ENCODE measurements at places on chromosomes 3 and 15.

GRCh38 chr3:193377591-193377990 lies 962 bp downstream of the ATP13A5 start:
- DNase-seq: no peak

DNA sequence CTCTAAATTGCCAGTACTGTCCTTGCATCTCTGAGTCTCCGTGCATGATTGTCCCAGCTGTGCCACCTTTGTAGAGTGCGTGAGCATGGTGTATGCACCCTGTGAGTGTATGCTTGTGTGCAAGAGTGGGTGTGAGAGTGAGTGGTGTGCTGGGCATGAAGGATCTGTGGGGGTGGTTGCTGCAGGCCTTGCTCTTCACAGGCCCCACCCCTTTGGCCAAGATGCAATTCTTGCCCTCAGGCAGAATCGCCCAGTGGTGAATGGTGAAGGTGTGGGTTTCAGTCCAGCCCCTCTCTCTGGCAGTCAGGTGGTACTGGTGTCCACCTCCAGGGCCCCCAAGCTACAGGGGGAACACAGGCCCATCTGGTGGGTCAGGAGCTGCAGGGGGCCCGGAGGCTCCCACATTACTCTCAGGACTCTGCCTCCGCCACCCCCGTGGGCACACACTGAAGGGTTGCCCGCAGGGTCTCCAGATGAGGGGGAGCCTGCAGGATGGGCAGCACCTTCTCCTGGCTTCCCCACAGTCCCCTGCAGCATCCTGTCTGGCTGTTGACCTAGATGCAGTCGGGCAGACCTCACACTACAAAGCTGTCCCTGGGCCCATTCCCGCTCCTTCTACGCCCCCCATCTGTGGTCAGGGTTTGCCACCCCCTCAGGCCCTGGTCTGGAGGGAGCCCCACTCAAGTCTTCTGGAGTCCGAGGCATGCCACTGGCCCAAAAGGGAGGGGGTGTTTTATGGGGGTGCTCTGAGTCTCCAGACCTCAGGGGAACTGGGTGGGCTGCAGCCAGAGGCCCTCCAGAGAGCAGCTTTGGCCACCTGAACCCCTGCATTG lies 8.3 kb upstream of the ROPN1B start:
- DNase-seq: no peak

GRCh38 chr3:40299721-40300335 lies 9.7 kb upstream of the EIF1B start:
- DNase-seq: no peak

DNA sequence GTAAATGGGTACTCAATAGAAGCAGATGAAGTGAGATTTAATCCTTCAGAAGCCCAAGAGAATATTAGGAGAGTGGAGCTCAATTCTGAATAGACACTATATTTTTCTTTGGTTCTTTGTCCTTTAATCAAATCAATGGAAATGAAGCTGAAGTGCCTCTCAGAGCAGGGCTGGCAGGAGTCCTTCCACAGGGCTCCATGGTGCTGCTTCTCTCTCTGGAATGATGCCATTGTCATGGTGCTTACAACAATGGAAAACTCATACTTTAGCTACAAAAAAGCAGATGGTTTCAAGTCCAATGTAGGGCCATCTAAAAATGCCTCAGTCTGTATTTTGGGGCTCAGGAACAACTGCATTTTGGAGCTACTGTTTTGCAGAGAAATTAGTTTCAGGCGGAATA lies 125.1 kb downstream of the SNRK start:
- DNase-seq: no peak

GRCh38 chr3:38101811-38102443 lies 35.0 kb downstream of the ACAA1 start:
- DNase-seq: no peak

DNA sequence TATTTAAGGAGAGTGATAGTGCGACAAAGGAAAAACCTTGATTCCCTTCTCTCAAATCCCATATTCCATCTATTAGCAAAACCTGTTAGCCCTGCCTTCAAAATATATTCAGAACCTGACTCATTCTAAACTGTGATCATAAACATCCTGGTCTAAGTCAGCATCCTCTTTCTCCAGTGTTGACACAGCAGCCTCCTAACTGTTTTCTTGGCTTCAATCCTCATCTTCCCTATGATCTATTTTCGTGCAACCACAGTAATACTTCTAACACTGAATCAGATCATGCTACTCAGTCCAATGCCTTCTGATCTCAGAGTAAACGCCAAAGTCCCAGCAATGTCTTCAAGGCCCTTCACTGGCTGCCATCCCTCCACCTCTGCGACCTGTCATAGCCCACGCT lies 785.1 kb downstream of the EDEM1 start:
- DNase-seq: no peak

DNA sequence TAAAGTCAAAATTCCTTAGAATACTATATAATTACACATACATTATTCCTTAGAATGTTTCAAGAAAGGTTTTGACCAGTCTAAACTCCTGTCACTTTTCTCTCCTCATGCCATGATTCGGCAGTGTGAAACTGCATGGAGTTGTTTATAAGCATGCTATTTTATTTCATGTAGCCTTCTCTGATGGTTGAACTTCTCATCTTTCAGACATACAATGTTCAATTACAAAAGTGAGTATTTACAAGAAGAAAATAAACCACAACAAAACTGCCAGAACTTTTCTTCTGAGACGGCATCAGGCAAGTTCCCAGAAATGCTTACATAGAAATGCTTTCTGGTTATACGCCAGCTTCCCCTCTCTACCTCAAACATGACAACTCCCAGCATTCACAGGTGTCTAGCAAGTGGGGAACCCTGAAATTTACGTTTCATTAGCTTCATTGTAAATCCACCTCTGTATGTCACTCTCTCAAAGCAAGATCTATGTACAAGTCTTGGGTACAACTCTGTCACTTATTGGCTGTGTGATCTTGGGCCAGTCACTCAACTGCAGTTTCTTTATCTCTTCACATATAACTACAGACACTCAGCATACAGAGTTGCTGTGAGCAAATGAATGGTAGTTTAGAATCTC lies 42.7 kb downstream of the HDGFL3 start:
- no peak for DNase-seq

GRCh38 chr3:78434801-78435200 lies 1333.0 kb downstream of the ROBO1 start:
- DNase-seq: no peak

DNA sequence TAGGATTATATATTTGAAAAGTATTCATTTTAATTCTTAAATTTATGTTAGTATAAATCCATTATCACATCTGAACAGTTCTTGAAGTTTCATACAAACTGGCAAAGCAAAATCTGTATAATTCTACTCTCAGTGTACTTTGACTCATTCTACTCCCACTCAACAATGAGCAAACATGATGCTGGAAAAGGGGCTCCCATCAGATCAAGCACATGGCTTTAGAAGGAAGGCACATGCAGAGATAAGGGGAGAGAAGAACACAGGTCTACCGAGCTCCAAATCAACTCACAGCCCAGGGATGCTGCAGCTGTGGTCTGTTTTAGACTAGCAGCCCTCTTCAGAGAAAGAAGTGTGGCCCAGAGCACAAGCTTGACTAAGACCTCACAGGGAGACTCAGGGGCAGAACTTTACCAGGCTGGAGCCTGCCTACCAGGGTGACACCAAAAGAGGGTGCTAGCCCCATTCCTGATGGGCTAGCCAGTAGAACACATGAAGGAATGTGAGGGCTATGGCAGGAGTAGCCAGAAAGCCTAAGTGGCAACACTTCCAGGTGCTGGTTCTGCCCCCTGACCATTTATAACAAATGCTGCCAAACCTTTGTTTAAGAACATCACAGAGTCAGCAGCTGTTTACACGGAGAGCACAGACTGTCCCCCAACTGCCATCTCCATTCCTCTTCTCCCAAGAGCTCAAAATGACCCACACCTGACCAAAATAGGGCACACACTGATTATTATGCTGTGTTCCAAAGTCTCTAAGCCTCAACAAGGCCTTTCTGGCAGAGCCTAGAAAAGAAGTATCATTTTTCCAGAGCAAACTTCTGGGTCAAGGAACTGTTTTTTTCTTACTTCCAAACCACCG lies 19.5 kb downstream of the SEC22C start:
- DNase-seq: no peak

- DNase-seq: peak; percentile 11
Observed at GRCh38 chr3:133674290-133674919, 12.7 kb upstream of the TOPBP1 start.

- DNase-seq: no peak
Observed at GRCh38 chr15:52733088-52733487, 53.9 kb upstream of the ATOSA start.

GRCh38 chr3:192913540-192913939 lies 4.1 kb downstream of the MB21D2 start:
- DNase-seq: no peak

DNA sequence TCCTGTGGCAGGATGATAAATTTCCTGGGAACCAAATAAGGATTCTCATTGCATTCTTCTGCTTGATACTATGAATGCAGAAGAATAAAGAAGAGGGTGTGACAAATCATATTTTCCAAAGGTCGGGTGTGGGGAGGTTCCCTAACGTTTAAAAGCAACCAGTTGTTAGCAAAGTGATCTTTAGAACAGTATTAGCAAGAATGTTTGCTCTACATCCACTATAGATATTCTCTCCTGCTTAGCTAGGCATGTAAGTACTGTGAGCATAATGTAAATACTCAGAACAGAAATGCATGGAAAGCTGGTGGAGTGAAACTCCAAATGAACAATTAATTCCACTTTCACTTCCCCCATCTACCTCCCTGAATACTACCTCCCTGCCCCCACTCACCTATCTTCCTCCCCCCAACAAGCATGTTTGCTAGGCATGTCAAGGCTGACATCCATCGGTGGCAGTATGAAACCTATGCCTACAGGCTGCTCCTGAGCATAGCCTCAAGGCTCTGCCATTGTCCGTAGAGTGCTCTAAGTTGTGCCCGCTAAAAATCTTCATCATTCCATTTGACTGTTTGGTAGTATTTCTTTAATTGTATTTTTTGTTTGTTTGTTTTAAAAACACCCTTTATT lies 329.7 kb downstream of the TIGIT start:
- DNase-seq: no peak

DNA sequence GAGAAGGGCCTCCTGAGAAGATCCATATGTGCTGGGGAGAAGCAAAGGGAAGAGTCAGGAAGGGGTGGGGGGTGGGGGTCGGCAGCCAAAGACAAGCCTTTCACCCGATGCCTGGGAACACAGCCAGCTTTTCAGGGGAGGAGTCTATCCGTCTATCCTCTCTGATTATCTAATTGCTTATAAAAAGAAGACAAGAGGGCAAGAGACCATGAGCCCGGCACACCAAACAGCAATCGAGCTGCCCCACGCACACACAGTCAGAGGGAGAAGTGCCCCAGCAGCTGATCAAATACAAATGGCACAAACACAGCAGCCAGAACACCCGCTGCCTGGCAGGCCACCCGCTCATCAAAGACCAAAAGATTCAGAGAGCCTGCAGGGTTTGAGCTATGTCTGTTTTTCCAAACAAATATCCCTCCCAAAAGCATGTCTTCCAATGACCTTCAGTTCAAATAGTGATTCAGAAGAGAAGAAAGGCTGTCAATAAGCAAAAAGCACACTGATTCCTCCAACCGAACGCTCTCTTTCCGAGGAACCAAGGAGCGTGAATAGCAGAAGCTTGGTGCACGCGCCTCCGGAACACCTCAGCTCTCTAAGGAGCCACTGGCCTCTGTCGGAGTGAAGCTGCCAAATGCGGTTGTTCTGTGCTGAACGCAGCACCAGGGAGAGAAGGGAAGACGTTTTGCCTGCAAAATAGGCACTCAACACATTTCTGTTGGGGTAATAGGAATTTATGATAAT lies 419.2 kb downstream of the OCA2 start:
- DNase-seq: no peak

DNA sequence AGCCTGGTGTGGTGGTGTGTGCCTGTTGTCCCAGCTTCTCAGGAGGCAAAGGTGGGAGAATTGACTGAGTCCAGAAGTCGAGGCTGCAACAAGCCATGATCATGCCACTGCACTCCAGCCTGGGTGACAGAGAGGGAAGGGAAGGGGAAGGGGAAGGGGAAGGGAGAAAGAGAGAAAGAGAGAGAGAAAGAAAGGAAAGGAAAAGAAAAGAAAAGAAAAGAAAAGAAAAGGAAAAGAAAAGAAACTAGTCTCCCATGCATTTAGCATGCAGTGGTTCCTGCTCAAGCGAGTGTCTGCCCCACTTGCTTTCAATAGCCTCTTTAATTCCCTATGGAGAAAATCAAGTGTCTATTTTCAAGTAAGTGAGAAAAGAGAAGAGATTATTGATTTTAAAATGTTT lies 20.6 kb upstream of the CAPN7 start:
- DNase-seq: no peak

DNA sequence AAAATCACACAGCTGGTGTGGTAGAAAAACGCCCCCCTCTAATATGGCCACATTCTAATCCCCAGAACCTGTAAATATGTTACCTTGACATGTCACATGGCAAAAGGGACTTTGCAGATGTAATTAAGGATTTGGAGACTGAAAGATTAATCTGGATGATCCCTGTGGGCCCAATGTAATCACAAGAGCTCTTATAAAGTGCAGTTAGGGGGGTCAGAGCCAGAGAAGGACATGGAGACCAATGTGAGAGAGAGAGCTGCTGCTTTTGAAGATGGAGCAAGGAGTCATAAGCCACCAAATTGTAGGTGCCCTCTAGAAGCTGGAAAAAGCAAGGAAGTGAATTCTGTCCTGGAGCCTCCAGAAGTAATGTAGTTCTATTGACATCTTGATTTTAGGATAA lies 152.6 kb downstream of the PEX5L start:
- DNase-seq: no peak

- no peak for DNase-seq
Observed at GRCh38 chr15:59335207-59335786, 37.4 kb downstream of the MYO1E start.

GRCh38 chr3:39388741-39389248 lies 5.6 kb downstream of the SLC25A38 start:
- DNase-seq: no peak

DNA sequence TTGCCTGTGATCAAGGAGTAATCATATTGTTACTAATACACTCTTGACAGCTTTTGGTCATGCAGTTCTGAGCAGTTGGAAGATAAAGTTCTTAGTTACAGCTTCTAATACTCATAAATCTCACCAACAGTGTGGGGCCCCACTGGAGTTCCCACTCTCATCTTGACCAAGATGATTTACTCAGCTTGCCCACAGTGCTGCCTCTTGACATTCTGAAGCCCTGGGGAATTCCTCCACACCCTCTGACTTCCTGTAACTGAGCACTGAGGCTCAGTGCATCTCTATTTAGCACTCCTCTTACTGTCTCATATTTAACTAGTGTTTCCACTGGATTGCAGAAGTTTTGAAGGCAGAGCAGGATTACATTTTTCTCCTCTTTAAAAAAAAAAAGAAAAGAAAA lies 1.9 kb upstream of the ARL6IP5 start:
- DNase-seq: no peak
